Kidney (tissue), 22 donors: ENCODE measurements at places on chromosomes 12 and 14. TPM values are rescaled to one million over a fixed set of nuclear protein-coding genes. Genes with fewer than 3 reads are reported as not detected.

DNA sequence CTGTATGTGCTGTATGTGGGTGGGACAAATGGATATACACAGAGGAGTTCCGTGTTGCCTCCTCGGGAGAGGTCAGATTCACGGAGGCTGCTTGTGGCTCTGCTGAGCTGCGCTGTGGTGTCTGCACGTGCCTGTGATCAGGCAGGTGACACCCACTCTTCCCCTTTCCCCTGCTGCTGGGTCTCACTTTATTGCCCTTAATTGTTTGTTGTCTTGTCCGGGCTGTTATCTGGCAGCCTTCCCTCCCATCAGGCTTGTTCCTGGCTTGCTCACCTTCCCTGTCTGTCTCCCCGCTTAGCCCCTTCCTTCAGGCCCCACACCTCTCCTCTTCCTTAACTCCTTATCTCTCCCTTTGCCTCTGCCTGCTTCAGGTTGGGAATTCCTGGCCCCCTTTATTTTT, 13.5 kb downstream of the WNT5B start:
- no peaks in the 10 kb centered on the region for H3K4me1 ChIP-seq
- no peak overlapping the region for H3K4me3 ChIP-seq
- no peaks in the 10 kb centered on the region for H3K36me3 ChIP-seq
- no peak overlapping the region for H3K27ac ChIP-seq

DNA sequence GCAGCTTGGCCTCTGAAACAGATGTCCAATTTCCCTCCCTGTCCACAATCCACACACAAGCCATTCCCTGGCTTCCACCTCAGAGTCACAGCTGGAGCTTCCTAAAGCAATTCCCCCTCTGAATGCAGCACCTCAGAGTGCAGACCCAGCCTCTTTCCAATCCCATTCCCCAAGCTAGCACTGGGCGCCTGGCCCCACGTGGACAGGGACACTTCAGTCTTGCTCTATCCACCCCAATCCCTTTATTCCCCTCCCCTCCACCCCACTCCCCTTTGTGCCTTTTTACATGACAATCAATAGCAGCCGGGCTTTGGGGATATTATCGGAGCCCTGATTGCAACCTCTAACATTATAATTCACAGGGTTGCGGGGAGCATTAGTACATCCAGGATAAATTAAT, 292.6 kb downstream of the TTC8 start:
- no peak overlapping the region for H3K4me3 ChIP-seq
- DNase-seq = no peak
- no peak overlapping the region for H3K27ac ChIP-seq
- H3K36me3 ChIP-seq = no peaks in the 10 kb centered on the region

GRCh38 chr12:116598311-116599284, 39.4 kb downstream of the MAP1LC3B2 start:
- peak overlapping the region; percentile 69 for H3K27ac ChIP-seq
- H3K4me1 ChIP-seq = peaks cover 7% of the 10 kb centered on the region
- H3K4me3 ChIP-seq = peak overlapping the region; percentile 51
- DNase-seq = no peak

GRCh38 chr14:38233218-38233617, 22.7 kb downstream of the CLEC14A start:
- H3K27ac ChIP-seq = no peak overlapping the region
- no peaks in the 10 kb centered on the region for H3K27me3 ChIP-seq
- no peaks in the 10 kb centered on the region for H3K4me1 ChIP-seq
- no peak for DNase-seq
- H3K36me3 ChIP-seq = no peaks in the 10 kb centered on the region

DNA sequence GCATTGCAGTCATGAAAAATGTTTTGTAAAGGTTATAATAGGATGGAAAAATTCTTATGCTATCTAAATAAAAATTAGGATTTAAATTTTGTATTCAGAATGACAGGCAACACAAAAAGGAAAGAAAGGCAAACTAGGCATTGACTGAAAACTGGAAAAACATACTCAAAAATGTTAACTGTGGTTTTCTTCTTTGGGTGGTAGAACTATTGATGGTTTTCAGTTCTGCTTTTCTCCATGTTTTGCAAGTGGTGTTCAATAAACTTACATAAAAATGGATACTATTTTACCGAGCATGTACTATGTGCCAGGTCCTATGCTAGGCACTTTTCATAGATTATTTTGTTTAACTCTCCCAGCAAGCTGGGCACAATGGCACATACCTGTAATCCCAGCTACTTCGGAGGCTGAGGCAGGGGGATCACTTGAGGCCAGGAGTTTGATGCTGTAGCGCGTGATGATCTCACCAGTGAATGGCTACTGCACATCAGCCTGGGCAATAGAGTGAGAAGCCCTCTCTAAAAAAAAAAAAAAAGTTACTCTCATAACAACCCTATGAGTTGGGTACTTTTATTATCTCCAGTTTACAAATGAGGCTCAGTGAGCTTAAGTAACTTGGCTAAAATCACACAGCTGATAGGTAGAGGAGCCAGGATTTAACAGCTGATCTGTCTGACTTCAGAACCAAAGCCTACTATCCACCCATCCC, 26.3 kb upstream of the TCP11L2 start:
- DNase-seq = no peak
- H3K4me3 ChIP-seq = no peak overlapping the region
- H3K36me3 ChIP-seq = no peaks in the 10 kb centered on the region
- no peaks in the 10 kb centered on the region for H3K4me1 ChIP-seq
- no peaks in the 10 kb centered on the region for H3K27me3 ChIP-seq

- H3K27ac ChIP-seq = no peak overlapping the region
- H3K36me3 ChIP-seq = no peaks in the 10 kb centered on the region
- H3K4me3 ChIP-seq = no peak overlapping the region
- no peak for DNase-seq
- no peaks in the 10 kb centered on the region for H3K27me3 ChIP-seq
Observed at GRCh38 chr14:102126807-102127455, 12.8 kb upstream of the WDR20 start.

DNA sequence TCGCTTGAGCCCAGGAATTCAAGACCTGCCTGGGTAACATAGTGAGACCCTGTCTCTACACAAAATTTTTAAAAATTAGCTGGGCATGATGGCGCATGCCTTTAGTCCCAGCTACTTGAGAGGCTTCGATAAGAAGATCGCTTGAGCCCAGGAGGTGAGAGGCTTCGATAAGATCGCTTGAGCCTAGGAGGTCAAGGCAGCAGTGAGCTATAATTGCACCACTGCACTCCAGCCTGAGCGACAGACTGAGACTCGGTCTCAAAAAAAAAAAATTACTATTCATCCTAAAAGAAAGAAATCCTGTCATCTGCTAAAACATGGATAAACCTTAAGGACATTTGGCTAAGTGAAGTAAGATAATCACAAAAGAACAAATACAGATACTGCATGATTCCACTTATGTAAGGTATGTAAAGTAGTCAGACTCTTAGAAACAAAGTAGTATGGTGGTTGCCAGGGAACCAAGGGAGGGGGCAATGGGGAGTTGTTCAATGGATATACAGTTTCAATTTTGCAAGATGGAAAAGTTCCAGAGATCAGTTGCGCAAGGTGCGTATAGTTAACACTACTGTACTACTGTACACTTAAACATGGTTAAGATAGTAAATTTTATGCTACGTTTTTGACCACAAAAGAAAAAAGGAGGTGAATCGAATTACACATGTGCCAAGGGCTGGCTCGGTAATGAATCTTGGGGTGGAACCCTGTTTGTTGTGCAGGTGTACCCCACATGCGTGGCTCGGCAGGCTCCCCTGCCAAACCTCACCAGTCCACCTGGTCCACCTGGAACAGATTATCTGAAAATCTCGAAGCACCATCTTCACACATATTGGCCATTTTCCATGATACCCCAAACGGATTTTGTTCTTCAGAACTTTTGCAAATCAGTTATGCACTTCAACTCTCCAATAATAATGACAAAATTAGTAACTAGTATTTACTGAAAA, 18.3 kb upstream of the ATP2A2 start:
- H3K4me1 ChIP-seq = peaks cover 6% of the 10 kb centered on the region
- no peak for DNase-seq
- H3K4me3 ChIP-seq = no peak overlapping the region
- H3K27me3 ChIP-seq = no peaks in the 10 kb centered on the region

- H3K27me3 ChIP-seq = no peaks in the 10 kb centered on the region
- no peak overlapping the region for H3K27ac ChIP-seq
- H3K4me1 ChIP-seq = peaks cover 3% of the 10 kb centered on the region
- H3K36me3 ChIP-seq = no peaks in the 10 kb centered on the region
Observed at GRCh38 chr12:68334132-68334531, 2.0 kb upstream of the MDM1 start.

- DNase-seq = no peak
- no peaks in the 10 kb centered on the region for H3K4me1 ChIP-seq
- H3K27ac ChIP-seq = no peak overlapping the region
- no peaks in the 10 kb centered on the region for H3K36me3 ChIP-seq
- no peak overlapping the region for H3K4me3 ChIP-seq
Observed at GRCh38 chr14:44649061-44649460, 142.0 kb upstream of the FSCB start.

- no peaks in the 10 kb centered on the region for H3K27me3 ChIP-seq
- no peaks in the 10 kb centered on the region for H3K36me3 ChIP-seq
- H3K4me3 ChIP-seq = no peak overlapping the region
- H3K4me1 ChIP-seq = no peaks in the 10 kb centered on the region
Observed at GRCh38 chr14:97061714-97062113, 264.5 kb downstream of the VRK1 start.

DNA sequence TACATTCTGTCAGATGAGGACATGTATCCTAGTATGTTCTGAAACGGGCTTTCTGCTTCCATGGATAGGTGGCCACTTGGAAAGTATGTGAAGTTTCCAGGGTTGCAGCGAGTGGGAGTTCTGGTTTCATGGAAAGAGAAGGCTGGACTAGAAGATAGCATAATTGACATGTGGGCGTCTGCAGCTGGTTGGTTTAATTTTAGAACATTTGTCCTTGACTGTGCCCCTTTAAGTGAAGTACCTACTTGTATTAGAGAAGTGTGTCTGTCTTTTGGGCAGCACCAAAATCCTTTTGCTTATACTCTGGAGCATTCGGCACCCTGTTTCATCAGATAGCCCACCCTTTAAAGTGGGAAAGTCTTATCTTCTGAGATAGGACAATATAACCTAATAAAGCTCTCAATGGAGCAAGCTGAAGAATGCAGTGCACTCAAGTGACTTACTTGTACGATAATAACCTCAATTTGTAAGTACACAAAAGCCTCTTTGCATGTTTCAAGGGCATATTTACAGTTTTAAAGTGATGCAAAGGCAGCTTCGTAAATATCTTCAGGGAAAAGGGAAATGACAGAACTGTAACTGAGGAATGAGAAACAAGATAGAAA, 35.2 kb downstream of the NTN4 start:
- H3K27ac ChIP-seq = no peak overlapping the region
- no peaks in the 10 kb centered on the region for H3K27me3 ChIP-seq
- H3K4me3 ChIP-seq = no peak overlapping the region
- H3K4me1 ChIP-seq = no peaks in the 10 kb centered on the region
- DNase-seq = no peak

Gene PLEKHH1
- polyA plus RNA-seq = 9.1 TPM

Gene COCH
- polyA plus RNA-seq = 1.8 TPM
